ENCODE measurements at places on chromosomes 1 and 21. TPM values are rescaled to one million over a fixed set of nuclear protein-coding genes. Genes with fewer than 3 reads are reported as not detected.

DNA sequence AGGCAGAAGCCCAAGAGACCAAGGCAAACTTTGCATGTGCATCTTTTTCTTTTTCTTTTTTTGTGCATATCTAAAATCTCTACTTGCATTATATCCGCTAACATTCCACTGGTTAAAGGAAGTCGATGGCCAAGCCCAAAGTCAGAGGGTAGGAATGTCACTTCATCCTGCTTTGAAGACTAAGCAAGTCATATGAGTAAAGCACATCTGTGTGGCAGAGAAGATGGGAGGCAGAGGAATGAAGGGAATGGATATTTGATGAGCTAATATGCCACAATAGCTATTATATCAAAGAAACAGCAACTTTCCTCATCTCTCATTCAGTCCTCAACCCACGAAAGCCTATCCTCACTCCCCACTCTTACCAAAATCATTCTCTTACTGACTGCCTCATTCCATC, 59.3 kb downstream of the RNF220 start:
- DNase-seq, result no peak

GRCh38 chr1:25912076-25912831, 6.0 kb upstream of the STMN1 start:
- DNase-seq, result no peak

DNA sequence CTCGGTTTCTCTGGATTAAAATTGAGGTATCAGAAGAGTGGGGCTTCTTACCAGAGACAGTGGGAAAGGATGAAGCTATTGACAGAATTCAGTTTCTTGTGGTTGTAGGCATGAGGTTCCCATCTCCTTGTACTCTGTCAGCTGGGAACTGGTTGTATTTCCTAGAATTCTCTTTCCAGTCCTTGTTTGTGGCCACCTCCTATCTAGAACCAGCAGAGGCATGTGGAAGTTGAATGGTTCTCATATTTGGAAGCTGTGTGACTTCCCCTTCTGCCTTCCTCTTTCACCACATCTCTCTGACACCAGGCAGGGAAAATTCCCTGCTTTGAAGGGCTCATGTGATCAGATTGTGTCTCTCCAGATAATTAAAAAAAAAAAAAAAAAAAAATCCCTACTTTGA, 457.7 kb upstream of the ADAMTS5 start:
- DNase-seq, result no peak

COL16A1 gene
- total RNA-seq, result 8.8 TPM

GRCh38 chr1:110449661-110450651, 993 bp upstream of the PROK1 start:
- DNase-seq, result no peak

CCDC27 gene
- 0.13 TPM for total RNA-seq

EPHA2 gene
- total RNA-seq, result 31.4 TPM

DNA sequence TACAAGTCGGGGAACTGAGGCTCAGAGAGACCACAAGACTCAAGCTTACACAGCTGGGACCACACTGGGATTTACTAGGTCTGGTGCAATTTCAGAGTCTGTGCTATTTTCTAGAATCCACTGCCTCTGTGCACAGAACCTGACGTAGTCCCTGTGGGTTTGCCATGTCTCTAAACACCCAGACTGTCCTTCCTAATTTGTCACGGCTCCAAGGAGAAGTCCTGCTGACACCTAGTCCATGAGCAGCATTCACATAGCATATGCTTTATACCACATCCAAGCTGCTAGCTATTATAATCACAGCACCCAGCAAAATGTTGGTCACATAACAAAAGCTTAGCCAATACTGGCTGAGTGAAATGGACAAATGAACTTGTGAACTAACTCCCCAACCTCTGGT, 79.0 kb upstream of the HMGB4 start:
- no peak for DNase-seq

DNA sequence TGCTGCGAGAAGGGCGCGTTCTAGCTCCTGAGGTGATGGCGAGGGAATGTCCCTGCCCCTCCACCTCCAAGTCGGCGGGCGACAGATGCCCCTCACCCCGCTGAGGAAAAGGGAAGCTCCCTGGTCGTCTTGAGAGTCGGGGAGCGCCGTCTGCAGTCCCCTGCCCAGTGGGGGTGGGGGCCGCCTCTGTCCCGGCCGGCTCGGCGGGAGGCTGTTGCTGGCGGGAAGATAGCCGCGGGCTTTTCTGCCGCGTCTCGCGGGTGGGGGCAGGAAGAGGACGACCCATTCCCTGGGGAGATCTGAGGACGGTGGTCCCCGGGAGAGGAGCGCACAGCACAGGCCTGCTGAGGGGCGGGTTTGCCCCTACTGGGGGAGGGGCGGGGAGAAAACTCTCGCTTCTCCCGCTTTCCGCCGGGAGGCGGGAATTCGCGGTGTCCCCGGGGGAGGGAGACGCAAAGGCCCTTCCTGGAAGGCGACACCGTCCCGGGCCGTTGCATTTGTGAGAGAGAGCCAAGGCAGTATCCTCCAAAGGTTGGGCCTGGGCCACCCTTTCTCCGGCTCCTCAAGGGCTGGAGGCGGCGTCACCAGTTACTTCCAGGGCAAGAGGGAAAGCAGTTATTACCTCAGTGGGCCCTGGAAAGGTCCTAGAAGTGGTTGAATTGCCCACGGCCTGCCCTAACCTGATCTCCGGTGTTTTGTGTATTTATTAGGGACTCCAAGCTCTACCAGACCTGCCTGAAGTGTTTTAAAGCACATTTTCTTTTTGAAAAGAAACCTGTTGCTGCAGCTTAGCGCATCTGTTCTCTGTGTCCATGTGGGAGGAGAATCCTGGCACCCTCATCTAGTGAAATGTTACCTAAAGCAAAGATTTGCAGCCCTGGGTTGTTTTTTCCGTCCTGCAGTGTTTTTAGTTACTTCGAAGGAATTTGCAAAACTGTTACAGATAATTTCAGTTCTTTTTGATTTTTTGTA, 648 bp downstream of the S100PBP start:
- peak; percentile 80 for DNase-seq

PDC gene
- total RNA-seq, result not detected

DNALI1 gene
- 10.5 TPM for total RNA-seq

CRP gene
- total RNA-seq, result 0.85 TPM

- DNase-seq, result no peak
These were observed 5.0 kb downstream of the RUNX1 start for GRCh38 chr21:35044128-35044527.

DNA sequence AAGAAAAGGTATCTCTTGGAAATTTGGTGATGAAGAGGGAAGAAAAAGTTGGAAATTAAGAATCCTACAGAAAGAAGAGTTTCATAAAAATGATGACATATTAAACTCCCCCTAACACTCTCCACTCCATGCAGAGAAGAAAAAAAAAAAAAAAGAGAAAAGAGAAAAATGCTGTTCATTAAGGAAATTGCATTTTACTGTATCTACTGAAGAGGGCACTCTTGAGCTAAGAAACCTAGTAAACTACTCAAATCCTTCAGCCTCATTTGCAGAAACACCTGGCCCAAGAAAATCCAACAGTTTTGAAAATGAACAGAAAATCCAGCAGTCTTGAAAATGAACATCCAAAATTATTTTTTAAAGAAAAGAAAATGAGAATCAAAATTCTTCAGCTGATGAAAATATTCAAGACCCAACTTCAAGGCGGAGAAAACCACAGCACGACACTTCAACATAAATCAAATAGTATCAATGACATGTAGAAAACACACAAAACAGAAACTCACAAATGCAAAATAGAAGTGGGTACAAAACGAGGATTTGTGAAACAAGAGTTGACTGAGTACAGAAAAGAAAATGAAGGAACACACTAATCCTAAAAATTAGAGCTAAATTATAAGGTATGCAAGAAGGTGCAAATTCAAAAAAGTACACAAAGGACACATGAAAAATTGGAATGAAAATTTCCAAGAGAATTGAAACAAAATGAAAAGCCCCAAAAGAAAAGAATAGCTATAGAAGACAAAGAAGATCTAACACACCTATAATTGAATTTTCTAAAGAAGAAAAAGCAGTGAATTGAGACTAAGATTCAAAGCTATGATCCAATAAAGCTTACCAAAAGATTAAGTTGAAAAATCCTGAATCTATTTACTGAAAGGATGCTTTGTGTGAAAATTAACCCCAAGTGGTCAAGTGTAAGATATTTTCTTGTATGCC, 73.2 kb upstream of the DNAJC6 start:
- DNase-seq, result no peak
